ENCODE measurements at places on chromosomes 3 and 15.

DNA sequence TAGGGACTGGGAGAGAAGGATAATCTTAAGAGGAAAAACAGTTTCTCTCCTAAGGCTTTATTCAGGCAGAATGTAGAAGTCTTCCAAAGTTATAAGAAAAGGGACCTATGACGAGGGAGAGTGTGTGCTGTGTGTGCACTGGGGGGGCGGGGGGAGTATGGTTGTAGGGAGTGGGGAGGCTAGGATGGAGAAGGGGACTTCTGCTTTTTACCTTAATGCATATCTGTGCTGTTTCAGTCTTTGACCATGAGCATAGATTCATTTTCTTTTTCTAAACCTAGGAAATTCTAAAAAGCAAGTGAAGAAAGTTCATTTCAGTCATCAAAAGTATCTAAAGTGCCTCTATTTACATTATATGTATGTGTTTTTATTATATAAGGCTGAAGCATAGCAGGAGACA is 52.6 kb upstream of the RASA2 start:
- no peak for DNase-seq

GRCh38 chr3:42031808-42032480 is 59.2 kb upstream of the TRAK1 start:
- DNase-seq: no peak

- no peak for DNase-seq
Measured at GRCh38 chr3:109819734-109820133, 482.4 kb upstream of the DPPA4 start.

- DNase-seq: no peak
Measured at GRCh38 chr3:39440316-39440715, 27.2 kb upstream of the MOBP start.

DNA sequence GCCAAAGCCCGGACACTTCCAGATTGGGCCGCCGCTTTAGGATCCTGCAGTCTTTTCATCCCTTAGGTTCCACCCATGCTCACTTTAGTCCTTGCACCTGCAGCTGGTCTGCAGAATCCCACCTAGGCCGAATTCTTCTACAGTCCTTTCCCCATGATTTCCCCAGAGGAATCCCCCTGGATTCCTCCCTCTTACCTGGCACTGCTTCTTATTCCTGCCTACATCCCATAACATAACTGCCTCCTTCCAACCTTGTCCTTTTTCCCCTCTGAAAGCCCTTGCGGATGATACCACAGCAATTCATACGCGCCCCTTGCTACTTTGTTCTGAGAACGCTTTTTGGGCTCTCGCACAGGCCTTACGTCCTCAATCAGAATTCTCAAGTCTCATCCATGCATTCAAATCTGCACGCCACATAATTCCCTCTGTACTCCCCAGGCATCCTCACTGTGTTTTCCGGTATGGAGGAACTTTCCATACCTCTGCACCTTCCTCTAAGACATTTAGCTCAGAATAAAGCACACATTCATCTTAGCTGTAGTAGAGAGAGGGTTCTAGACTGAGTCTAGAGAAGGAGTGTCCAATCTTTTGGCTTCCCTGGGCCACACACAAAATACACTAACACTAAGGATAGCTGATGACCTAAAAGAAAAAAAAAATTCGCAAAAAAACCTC is 619 bp downstream of the EIF2AK4 start:
- no peak for DNase-seq

DNA sequence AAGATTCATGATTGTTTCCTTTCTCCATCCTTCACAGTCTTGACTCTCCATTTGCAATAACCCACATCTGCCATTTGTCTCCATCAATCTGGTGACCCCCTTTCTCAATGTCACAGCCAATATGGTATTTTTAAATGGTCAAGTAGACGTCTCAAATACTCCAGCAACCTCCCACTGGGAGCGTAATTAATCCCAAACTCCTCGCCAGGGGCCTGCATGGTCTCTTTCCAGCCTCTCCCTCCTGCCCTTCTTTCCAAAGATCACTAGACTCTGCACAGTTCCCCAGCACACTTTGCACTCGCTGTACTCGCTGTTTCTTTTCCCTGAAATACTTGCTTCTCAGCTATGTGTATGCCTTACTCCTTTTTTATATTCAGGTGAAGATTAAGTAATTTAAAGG is 115.3 kb downstream of the PLCH1 start:
- no peak for DNase-seq

GRCh38 chr15:50542887-50543210 is 3.6 kb downstream of the USP50 start:
- DNase-seq: no peak

DNA sequence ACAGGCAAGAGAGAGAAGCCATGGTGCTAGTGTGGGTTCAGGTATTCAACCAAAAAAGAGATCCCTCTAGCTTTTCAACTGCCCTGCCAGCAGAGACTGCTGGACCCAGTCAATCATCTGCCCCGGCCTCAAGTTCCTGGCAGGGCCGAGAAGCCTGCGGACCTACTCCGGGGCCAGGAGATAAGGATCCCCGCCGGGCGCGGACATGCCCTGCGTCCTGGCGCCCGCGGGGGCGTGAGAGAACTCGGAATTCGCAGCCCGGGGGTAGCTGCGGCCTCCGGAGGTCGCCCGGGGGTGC is 821 bp upstream of the MAGI1 start:
- DNase-seq: no peak

DNA sequence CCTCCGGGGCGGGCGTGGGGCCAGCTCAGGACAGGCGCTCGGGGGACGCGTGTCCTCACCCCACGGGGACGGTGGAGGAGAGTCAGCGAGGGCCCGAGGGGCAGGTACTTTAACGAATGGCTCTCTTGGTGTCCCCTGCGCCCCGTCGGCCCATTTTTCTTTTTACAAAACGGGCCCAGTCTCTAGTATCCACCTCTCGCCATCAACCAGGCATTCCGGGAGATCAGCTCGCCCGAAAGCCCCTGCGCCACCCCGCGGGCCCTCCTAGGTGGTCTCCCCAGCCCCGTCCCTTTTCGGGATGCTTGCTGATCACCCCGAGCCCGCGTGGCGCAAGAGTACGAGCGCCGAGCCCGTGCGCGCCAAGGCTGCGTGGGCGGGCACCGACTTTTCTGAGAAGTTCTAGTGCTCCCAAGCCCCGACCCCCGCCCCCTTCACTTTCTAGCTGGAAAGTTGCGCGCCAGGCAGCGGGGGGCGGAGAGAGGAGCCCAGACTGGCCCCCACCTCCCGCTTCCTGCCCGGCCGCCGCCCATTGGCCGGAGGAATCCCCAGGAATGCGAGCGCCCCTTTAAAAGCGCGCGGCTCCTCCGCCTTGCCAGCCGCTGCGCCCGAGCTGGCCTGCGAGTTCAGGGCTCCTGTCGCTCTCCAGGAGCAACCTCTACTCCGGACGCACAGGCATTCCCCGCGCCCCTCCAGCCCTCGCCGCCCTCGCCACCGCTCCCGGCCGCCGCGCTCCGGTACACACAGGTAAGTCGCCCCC is at the start of gene THBS1:
TSS of gene THBS1 (plus strand) at position 595 of the 757 bp plus-strand sequence. CDS start 779 bp downstream, outside the sequence.
- peak; percentile 40 for DNase-seq

DNA sequence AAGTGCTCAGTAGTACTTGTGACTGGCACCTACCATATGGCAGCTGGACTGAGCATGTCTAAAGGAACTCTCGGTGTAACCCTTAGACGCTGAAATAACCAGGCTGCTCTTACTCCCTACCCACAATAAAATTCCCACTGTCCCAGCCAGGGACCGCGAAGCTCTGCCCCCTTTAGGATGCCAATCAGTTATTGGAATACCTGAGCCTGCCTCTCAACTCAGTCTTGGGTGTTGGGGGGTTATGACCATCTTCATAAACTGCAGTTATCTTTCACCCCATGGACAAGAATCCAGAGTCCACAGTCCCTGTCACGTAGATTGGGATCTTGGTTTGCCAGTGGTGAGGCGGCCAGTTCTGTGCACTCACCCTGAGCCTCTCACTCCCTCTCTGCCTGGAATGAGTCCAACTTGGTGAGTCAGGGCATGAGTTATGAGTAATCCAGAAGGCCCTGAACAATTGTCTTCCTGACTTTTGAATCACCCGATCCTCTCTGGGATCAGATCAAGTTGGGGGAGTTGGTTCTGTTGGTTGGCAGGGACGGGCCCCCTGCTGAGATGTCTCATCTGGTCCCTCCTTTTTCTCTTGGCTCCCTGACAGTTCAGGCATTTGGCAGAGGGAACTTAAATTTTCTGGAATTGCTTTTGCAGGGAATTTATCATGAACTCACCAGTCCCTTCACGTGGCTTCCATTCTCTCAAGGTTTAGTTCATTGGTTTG is 120.1 kb upstream of the UBE2E1 start:
- DNase-seq: no peak

DNA sequence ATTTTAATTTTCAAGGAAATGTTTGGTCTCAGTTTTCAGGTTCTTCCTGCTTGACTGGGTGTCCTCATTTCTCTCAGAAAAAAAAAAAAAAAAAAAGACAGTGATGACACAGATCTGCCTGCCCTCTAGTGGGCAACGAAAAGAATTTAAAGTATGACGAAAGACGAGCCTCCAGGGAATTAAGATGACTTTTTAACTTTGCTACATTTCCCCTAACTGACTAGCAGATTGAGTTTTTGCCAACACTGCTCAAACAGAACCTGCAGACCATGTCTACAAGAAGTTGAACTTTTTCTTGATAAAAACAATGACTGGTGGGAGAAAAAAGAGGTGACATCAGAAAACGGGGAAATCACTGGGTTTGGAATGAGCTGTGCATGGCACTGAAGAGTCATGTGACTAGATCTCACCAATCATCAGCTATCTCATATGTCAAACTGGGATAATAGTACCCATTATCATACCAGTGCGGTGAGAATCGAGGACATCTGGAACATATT is 40.8 kb downstream of the EOMES start:
- DNase-seq: peak; percentile 22

- no peak for DNase-seq
Measured at GRCh38 chr3:133863911-133864310, 31.8 kb downstream of the RAB6B start.

DNA sequence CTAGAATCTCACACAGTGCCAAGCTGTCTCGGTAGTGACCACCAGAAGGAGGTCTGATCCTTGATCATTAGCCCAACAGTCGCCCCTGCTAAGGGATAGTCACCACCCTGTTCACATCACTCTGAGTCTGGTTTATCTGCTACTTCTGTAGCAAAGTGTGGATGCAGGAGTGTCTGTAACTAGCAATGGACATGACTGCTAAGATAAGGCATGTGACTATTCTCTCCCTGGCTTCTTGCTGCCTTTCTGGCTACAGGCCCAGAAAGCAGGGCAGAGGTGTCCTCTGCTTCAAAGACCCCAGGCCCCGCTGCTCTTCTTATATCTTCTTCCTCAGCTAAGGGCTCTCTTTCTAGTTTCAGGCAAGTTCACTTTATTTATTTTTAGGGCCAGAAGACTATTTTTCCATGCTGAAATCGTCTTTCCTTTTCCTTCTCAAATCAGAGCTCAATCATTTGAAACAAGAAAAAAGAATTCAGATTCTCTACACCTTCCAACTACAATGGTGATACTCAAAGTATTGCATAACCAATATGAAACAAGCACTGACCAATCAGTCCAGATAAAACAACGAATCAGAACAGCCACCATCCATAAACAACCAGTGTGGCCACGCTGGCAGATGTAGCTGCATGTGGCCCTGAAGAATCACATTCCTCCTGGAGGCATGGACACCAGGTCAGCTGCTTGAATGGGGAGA is 8.0 kb upstream of the KNG1 start:
- no peak for DNase-seq
